ENCODE measurements at places on chromosomes 12 and 14.
A peak's percentile ranks its signal among the peaks of the same experiment; 100 is the strongest.

DNA sequence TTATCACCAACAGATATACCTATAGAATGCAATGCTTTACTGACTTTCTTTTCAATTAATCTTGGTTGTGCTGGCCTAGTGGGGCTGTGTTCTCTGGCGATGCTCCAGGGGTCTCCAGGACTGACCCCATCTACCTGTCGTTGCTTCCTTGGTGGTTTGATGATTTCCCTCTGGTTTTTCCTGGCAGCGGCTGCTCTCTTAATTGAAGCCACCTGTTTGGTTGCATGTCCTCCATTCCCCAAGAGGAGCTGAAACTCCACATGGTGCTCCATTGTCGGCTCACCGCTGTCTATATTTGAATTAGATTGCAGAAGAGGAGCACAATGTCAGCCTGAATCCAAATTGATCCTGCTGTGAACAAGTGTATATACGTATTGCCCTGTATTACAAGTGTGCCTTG lies 7.1 kb upstream of the IFNG-AS1 start:
- no peak for DNase-seq
- H3K27me3 ChIP-seq, result no peaks in the 10 kb centered on the region
- no peaks in the 10 kb centered on the region for H3K36me3 ChIP-seq
- no peaks in the 10 kb centered on the region for H3K4me1 ChIP-seq
- no peak overlapping the region for H3K27ac ChIP-seq

DNA sequence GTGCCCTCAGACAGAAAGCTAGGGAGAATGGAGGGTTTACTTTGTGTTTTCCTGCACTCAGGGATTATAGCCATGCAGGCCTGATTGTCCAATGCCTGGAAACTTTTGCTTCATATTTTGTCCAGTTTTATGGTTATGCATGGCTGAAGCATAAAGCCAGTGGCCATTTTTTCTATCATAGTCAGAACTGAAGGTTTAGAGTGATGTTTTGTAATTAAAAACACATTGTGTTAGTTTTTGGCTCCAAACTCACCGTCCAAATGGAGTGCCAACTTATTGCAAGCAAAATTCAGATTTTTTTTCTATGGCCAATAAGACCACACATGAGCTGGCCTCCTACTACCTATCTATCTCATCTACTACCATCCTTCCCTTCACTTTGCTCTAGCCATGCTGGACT lies 40.2 kb upstream of the ATP2B1 start:
- DNase-seq, result no peak
- no peaks in the 10 kb centered on the region for H3K27me3 ChIP-seq
- H3K36me3 ChIP-seq, result no peaks in the 10 kb centered on the region
- no peak overlapping the region for H3K4me3 ChIP-seq
- no peak overlapping the region for H3K27ac ChIP-seq

DNA sequence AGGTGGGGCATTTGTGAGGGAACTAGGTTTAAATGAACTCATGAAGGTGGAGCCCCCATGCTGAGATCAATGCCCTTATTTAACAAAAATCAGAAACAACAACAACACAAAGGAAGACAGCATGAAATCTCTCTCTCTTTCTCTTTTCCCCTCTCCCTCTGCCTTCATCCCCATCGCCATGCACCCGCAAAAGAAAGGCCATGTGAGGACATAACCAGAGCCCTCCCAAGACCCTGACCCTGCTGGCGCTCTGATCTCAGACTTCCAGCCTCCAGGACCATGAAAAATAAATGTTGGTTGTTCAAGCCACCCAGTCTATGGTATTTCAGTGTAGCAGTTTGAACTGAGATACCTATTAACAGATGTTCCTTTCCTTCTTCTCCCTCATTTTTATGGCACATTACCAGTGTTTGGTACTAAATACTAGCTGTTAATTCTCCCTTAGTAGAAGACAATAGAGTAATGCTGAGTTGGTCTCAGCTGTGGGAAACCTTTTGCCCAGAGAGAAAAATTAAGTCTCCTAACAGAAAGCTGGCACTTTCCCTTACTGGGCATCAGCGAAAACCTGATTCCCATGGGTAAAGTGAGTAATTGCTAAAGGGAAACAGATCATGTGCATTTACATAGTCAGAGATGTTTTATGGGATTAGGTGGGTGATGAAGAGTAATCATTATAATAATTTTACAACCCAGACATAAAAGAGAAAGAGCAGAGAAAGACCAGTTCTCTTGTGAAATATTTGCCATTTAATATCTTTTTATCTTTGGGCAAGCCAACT lies 264.0 kb upstream of the PLEKHG7 start:
- DNase-seq, result no peak
- no peak overlapping the region for H3K4me3 ChIP-seq
- H3K36me3 ChIP-seq, result no peaks in the 10 kb centered on the region
- no peaks in the 10 kb centered on the region for H3K27me3 ChIP-seq
- no peak overlapping the region for H3K27ac ChIP-seq
- no peaks in the 10 kb centered on the region for H3K4me1 ChIP-seq

- peak; percentile 96 for DNase-seq
- no peaks in the 10 kb centered on the region for H3K4me1 ChIP-seq
- H3K4me3 ChIP-seq, result peak within 1 kb of the TSS; percentile 67
- peak within 1 kb of the TSS; percentile 52 for H3K27ac ChIP-seq
Observed at GRCh38 chr14:102304611-102305506, at the start of gene MOK. TSS of gene MOK (minus strand) at chr14:102305164. CDS start at chr14:102304968, 196 bp downstream.

- no peak for DNase-seq
- peaks cover 49% of the 10 kb centered on the region for H3K36me3 ChIP-seq
- no peak overlapping the region for H3K27ac ChIP-seq
- H3K4me3 ChIP-seq, result no peak overlapping the region
- H3K27me3 ChIP-seq, result no peaks in the 10 kb centered on the region
Observed at GRCh38 chr12:67284561-67284960, 15.4 kb downstream of the CAND1 start.

GRCh38 chr12:49296034-49296835 lies 1.3 kb downstream of the PRPH start:
- H3K27ac ChIP-seq, result no peak overlapping the region
- no peaks in the 10 kb centered on the region for H3K36me3 ChIP-seq
- peaks cover 56% of the 10 kb centered on the region for H3K4me1 ChIP-seq
- DNase-seq, result peak; percentile 94
- no peaks in the 10 kb centered on the region for H3K27me3 ChIP-seq

- no peak overlapping the region for H3K27ac ChIP-seq
- no peaks in the 10 kb centered on the region for H3K27me3 ChIP-seq
- no peaks in the 10 kb centered on the region for H3K36me3 ChIP-seq
- no peak for DNase-seq
- no peak overlapping the region for H3K4me3 ChIP-seq
Observed at GRCh38 chr14:103020271-103021170, 36.8 kb downstream of the CDC42BPB start.

GRCh38 chr12:93745286-93745685 lies 68.1 kb downstream of the CRADD start:
- no peak for DNase-seq
- H3K36me3 ChIP-seq, result no peaks in the 10 kb centered on the region
- no peak overlapping the region for H3K4me3 ChIP-seq

DNA sequence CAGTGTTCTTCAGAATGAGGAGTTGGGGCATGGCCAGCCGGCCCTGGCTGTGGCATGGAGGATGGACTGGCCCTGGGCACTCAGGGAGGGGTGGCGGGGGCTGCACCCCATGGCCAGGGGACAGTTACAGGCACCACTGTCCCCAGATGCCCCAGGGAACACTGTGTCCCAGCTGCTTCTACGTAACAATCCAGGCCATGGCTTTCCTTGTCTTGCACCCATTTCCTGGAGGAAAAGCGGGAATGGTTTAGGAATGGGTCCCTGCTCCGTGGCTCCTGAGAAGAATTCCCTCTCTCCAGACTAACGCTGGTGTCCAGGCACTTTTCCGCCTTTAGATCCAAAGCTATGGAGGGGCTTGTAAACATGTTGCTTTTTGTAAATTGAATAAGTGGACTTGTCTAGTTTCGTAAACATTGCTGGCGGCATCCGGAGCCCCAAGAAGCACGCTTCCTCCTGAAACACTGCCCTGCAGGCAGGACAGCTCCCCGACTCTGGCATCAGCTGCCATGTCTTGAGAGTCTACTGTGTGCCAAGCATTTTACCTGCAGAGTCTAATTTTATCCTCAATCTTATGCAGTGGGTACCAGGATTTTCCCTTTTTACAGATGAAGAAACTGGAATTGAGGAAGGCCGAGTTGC lies 238.3 kb downstream of the SLC41A2 start:
- no peak overlapping the region for H3K27ac ChIP-seq
- DNase-seq, result no peak
- no peak overlapping the region for H3K4me3 ChIP-seq
- H3K4me1 ChIP-seq, result peaks cover 17% of the 10 kb centered on the region
- H3K36me3 ChIP-seq, result peaks cover 12% of the 10 kb centered on the region

DNA sequence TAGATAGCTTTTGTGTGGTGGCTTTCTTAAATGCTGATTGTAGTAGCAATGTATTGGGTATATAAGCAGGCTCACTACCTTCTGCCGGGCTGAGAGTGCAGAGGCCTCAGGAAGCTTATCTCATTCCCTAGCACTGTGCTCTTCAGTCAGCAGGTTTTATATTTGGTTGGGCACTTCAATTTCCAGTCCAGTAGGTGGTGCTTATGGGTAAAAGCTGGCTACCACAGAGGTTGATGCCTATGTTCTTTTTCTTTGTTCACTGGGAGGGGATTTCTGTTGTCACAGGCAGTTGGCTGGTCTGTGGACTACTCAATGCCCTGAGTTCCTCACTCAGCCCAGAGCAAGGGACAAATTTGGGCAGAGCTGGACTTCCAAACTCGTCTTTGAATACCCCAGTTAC lies 43.0 kb upstream of the GLIPR1 start:
- no peaks in the 10 kb centered on the region for H3K27me3 ChIP-seq
- DNase-seq, result no peak
- H3K36me3 ChIP-seq, result no peaks in the 10 kb centered on the region
- no peaks in the 10 kb centered on the region for H3K4me1 ChIP-seq

- no peaks in the 10 kb centered on the region for H3K27me3 ChIP-seq
- no peaks in the 10 kb centered on the region for H3K4me1 ChIP-seq
- H3K27ac ChIP-seq, result no peak overlapping the region
- no peaks in the 10 kb centered on the region for H3K36me3 ChIP-seq
- no peak for DNase-seq
Observed at GRCh38 chr14:51846631-51847488, 13.6 kb upstream of the GNG2 start.

DNA sequence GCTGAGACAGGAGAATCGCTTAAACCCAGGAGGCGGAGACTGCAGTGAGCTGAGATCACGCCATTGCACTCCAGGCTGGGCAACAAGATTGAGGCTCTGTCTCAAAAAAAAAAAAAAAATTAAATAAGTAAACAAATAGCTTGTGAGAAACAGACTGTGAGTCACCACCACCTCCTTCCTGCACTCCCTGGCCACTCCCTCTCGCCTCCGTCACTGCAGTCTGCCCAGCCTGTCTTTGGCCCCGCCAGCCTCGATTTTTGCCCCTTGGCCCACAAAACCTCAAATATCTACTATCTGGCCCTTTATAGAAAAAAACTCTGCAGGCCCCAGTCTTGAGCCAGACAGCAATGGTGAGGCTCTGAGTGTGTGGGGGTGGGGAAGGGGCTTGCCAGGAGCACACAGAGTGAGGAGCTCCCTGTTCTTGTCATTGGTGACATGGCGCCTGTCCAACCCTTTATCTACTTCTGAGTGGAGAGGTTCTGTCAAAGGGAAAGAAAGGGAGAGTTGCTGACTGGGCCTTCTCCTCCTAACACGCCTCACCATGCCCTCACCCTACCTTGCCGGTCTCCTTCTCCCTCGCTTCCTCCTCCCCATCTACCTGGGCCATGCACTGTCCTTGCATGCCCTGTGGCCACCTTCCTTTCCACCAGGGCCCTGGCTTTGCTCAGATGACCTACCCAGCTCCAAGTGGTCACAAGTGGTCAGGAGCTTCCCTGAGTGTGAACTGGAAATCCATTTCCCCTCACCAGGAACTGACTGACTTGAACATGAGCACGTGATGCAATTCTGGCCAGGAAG lies 22.1 kb downstream of the LGMN start:
- no peaks in the 10 kb centered on the region for H3K27me3 ChIP-seq
- peak overlapping the region; percentile 36 for H3K27ac ChIP-seq
- H3K4me3 ChIP-seq, result no peak overlapping the region

- no peak overlapping the region for H3K4me3 ChIP-seq
- no peaks in the 10 kb centered on the region for H3K36me3 ChIP-seq
- peaks cover 21% of the 10 kb centered on the region for H3K27me3 ChIP-seq
- no peak for DNase-seq
- H3K4me1 ChIP-seq, result peaks cover 9% of the 10 kb centered on the region
Observed at GRCh38 chr12:123948796-123949769, 23.5 kb downstream of the CCDC92 start.

DNA sequence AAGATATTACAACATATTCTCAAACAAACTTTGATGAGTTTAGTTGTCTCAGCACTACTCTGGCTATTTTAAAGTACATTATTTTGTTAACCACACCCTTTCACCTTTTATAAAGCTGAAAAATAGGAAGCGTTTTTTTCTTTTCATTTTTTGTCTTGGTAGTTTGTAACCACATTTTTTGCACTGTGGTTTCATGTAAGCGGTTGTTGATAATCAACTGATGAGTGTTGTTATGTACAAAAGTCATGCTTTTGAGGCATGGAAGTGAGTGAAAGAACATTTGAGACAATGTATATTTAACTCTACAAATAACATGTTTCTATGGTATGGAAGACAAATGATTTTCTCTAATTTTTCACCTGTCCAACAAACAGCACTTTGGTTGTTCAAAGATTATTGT lies 52.1 kb upstream of the ATP2B1 start:
- no peak overlapping the region for H3K27ac ChIP-seq
- no peaks in the 10 kb centered on the region for H3K36me3 ChIP-seq
- H3K4me1 ChIP-seq, result peaks cover 16% of the 10 kb centered on the region
- no peak overlapping the region for H3K4me3 ChIP-seq
- H3K27me3 ChIP-seq, result no peaks in the 10 kb centered on the region
- DNase-seq, result no peak

DNA sequence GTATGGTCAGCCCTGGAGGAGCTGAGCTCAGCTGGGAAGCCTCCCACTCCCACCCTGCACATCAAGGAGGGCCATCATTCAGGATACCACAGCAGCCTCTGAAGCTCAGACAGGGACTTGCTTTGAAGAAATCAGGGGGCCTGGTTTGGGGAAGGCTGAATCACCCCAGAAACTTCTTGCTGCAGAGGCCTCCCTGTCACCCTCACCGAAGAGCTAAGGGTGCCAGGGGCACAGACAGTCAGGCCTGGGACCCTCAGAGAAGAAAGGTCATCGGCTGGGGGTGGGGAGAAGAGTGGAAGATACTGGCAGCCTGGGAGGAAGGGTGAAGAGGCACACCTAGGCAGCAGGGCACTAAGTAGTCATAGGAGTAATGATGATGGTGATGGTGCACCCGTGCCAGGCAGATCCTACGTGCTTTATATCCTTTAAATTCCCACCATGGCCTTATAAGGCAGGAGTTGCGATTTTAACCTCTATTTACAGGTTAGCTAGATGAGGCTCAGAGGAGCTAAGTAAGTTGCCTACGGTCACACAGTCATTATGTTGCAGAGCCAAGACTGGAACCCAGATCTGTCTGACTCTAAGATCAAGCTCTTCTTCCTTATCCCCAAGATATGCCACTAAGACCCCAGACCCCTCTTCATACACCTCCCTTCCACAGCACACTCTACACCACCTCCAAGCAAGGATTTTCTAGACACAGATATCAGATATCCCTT lies 28.5 kb upstream of the PNMA1 start:
- DNase-seq, result no peak
- peaks cover 49% of the 10 kb centered on the region for H3K36me3 ChIP-seq
- H3K27me3 ChIP-seq, result no peaks in the 10 kb centered on the region
- peak overlapping the region; percentile 86 for H3K27ac ChIP-seq

GRCh38 chr12:115798309-115798917 lies 479.1 kb downstream of the MED13L start:
- H3K27me3 ChIP-seq, result peaks cover 6% of the 10 kb centered on the region
- H3K36me3 ChIP-seq, result no peaks in the 10 kb centered on the region
- no peak overlapping the region for H3K27ac ChIP-seq
- no peaks in the 10 kb centered on the region for H3K4me1 ChIP-seq
- DNase-seq, result no peak

GRCh38 chr12:5577741-5578140 lies 145.8 kb downstream of the NTF3 start:
- no peak overlapping the region for H3K27ac ChIP-seq
- H3K36me3 ChIP-seq, result no peaks in the 10 kb centered on the region
- no peaks in the 10 kb centered on the region for H3K4me1 ChIP-seq

All from K562 (cell line).